Stimulated activated CD8-positive, alpha-beta memory T cell treated with anti-CD3 and anti-CD28 coated beads, Interleukin-4, amount 100 ng/mL, for 4 hours (primary cell): ENCODE measurements at places on chromosomes 5 and 9.

GRCh38 chr5:66013397-66013796 is 87.0 kb downstream of the ERBIN start:
- DNase-seq: no peak

DNA sequence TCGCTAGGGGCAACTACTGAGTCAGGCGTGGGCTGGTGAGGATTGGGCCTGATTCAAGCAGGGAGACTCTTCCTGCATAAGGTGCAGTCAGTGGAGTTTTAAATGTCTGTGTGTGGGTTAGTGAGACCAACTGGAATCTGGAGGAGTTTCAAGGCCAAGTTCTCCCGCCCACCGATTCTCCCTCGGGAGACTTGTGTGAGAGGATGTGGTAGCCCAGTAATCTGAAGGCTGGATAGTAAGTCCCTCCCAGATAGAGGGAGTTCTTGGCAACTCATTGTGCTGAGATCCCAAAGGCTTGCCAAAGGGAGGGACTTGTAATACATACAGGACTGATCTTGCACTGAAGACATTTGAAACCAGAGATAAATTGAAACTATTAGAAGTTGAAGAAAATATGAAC is 51.8 kb downstream of the WDR36 start:
- DNase-seq: no peak

DNA sequence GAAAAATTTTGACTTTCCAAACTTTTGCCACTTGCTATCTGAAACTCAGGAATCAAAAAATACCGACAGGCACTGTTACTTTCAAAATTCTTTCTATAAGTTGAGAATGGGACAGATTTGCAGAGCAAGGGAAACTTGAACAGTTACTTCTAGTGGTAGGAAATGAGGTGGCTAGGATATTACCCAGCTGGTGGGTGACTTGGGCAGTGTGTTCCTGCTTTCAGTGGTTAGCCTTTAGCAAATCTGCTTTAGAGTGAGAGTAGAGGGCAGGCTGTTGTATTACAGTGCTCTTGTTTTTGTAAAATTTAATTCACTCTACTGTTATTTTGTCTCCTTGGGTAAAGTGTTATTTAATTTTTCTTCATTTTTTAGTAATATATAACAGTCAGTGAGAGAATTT is 40.2 kb upstream of the ROPN1L start:
- no peak for DNase-seq

DNA sequence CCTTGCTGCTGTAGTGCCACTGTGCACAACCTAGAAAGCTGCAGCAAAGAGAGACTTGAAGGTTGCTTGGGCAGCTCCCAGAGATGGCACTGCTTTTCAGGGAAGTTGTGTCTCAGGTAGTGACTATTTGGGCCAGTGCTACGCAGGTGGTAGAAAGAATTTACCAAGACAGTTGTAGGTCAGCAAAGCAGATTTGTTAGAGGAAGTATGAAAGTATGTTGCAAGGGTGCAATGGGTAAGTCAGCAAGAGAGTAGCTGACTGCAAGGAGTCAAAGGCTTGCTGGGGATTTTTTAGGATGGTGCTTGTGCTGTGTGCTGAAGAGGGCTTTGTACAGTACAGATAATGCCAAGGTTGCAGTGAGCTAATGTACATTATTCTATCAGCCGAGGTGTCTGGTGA is 33.5 kb upstream of the SPARC start:
- no peak for DNase-seq

DNA sequence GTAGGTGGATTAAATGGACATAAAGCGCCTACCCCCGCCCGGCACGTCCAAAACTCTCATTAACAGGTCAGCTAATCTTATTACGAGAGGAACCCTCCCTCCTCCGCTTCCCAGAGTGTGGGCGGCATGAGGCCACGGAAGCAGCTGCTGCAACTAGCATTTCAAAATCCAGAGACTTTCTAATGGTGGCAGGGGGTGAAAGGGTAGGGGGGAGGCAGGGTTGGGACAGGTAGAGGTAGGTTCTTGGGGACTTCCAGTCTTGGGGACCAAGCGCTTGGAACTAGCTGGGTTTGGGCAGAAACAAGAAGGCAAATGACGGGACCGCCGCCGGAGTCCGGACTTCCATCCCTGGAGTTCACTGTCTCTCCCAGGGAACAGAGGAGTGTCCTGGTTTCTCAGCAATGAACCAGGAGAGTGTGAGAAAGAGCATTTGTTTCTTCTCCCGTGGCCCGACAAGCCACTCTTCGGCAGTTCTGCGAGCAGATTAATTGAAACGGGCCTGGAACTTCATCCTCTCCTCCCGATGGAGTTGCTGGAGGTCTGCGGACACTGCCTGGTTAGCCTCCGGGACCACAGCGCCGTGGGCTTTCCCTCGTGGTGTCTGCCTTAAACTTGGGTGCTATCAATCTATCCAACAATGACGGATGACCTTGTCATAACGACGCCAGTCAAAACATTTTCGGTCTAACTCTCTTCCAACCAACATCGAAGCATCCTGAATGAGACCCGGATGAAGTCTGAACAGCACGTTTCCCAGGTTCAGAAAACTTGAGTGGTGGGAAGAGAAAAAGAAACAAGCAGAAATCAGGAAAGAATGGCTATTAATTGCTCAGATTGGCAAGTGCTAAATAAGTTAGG is 1.6 kb upstream of the PRDM6 start:
- DNase-seq: no peak

DNA sequence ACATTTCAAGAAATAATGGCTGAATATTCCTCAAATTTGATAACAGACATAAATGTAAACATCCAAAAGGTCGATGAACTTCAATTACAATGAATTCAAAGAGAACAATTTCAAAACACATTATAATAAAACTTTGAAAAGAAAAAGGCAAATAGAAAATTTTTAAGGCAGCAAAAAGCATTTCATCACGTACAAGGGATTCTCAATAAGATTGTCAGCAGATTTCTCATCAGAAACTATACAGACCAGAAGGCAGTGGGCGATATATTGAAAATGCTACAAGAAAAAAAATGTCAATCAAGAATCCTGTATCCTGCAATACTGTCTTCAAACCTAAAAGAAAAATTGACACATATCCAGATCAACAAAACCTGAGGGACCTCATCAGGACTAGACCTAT is 62.0 kb downstream of the EDIL3 start:
- no peak for DNase-seq

DNA sequence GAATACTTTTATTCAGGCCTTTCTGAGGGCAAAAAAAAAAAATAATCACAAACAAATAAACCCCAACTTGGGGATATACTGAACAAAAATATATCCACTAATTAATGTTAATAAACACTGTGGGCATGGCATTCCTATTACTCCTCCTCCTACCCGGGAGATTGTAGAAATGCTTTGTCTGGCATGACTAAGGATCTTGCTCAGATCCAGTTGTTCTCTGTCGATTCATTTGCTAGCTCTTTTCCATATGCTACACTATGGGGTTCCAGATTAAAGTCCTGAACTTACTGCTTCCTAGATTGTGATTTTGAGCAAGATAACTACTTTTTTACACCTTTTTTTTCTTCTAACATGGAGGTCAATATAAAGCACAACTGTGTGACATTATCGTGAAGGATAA is 102.2 kb upstream of the PRR16 start:
- no peak for DNase-seq

- DNase-seq: no peak
Measured at GRCh38 chr5:110268283-110268682, 458.2 kb downstream of the TMEM232 start.

- DNase-seq: no peak
Measured at GRCh38 chr5:6459896-6460295, 11.2 kb downstream of the UBE2QL1 start.

DNA sequence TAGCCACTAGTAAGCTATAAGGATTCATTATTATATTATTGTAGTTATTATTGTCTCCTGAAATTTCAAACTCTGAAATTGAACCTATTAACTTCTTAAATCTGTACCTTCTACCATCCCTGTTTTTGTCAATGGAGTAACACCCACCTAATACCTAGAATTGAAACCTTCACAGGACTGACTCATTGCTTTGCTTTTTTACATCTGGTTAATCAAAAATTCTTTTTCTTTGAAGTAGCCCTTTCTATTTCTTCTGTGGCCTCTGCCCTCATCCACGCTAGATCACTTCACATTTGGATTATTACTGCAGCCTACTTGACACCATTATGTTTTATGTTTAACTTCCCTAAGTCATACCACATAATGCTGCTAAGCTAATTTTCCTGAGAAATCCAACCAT is 35.6 kb downstream of the RBM27 start:
- DNase-seq: no peak

DNA sequence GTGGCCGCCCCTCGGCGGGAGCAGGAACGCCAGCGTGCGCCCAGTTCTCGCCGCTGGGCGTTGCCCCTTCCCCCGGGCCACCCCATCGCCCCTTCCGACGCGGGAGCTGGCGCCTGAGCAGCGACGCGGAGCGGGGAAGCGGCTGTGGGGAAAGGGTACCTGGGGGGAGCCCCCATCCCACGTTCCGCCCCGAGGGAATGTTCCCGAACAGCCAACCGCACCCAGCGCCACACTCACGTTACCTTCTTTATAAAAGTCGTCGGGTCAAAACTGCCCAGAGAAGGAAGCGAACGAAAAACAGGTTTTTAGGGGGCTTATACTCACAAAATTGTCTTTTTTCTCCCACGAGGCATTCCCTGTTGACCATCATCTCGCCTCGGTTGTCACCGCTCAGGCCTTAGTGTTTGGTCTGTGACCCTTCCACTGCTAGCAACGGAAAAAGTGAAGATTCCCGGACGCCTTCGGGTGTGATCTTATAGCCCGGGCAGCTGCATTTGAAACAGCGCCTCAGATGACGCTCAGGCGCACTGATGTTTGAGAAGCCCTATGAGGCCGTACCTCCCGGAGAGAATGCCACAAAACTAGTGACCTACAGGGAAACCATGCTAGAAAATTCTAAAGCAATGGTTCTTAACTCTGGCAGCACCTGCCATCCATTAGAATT is 475 bp upstream of the GOLM1 start:
- DNase-seq: no peak

DNA sequence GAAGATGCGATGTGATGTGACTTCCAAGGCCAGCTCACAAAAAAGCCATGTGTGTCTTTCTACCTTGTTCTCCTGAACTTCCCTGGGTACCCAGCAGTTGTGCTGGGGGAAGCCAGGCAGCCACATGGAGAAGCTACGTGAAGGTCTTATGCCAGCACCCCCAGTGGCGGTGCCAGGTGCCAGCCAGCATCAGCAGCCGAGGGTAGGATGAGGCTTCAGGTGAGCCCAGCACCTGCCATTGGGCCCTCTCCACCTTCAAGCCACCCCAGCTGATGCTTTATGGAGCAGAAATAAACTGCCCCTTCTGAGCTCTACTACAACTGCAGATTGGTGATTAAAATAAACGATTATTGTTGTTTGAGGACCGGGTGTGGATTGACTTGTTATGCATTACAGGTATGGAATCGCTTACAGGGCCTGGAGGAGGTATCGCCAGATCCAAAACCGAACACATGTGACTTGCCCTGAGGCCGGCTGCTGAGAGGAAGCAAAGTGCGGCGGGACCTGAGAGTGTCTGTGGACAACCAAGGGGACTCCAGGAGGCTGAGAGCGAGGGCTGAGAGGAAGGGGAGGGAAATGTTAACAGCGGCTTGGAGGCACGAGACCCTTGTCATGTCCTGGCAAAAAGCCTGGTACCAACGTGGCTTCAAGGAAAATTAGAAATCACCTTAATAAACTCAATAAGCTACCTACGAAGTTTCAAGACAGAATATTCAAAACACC is 36.0 kb upstream of the OLFM1 start:
- no peak for DNase-seq
